Stimulated activated CD8-positive, alpha-beta memory T cell treated with anti-CD3 and anti-CD28 coated beads, Interleukin-7, amount 100 ng/mL, for 1 hour (primary cell): ENCODE measurements at places on chromosomes 12 and 14.

DNA sequence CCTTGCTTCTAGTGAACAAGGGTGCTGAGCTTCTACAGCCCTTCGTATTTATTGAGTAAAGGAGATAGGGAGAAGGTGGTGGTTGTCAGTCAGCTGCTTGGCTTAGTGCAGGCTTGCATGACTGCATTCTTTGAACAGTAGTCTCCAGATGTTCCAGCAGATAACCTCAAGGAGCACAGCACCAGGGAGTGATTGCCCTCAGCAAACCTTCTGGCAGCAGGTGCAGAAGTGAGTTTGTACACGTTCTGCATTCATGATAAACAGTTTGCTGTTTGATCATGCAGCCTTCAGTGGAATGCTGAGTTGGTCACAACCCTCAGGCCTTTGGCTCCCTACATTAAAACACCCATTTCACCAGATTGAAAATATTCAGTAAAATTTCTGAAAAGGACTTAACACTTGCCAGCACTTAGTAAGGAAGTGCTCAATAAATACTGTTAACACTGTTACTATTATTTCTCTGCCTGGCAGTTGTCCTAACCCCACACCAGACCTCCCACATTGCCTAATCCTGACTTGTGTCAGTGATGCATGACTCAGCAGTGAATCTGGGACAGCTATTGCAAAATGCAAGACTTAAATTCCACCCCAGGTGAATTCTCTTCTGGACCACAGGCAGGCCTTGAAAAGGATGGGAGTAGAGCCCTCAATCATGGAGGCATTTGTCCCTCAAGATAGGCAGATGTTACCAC is 18.9 kb upstream of the CARMIL3 start:
- DNase-seq = no peak

GRCh38 chr12:10497602-10498001 is 8.1 kb upstream of the EIF2S3B start:
- DNase-seq = peak; percentile 49

DNA sequence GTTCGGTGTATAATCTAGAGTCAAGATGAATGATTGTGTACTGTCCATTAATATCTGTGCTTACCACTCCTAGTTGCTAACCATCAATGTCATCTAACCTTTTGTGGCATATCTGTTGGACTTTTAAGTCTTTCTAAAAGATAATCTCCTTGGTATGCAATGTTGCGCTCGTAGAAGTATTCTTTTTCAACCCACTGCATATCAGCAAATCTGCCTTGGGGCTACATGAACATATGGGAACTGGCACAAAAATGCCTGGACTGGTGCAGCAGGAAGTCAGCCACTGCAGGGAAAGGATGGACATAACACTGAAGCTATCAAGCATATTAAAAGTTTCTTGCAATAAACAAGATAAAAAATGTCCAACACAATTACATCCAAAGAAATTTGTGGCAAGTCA is 124.3 kb upstream of the SLC38A4 start:
- no peak for DNase-seq

GRCh38 chr12:126685636-126686035 is 1581.3 kb upstream of the TMEM132C start:
- DNase-seq = no peak

GRCh38 chr12:51391283-51392123 is at the start of gene GALNT6:
GALNT6 (minus strand) TSS chr12:51391406; CDS start chr12:51379781, 11,625 bp downstream.
- DNase-seq = peak; percentile 52

- DNase-seq = no peak
Observed at GRCh38 chr14:54625112-54625511, 58.2 kb downstream of the SAMD4A start.

- no peak for DNase-seq
Observed at GRCh38 chr12:114911196-114911595, 227.2 kb upstream of the TBX3 start.

DNA sequence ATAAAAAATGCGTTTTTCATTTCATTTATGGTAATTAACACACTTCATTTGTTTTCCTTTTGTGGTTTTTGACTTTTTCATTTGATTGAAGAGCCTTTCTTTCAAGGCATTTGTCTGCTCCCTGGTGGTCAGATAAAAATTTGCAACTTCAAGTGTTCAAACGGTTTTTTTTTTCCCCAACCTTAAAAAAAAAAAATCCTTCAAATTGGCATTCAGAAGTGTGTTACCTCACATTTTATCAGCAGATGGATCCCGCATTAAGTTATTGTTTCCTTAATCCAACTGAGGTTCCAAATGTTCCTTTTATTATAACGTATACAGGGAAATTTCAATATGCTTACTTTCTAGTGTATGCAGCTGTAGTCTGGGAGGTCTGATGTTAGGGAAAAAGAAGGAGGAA is 47.2 kb downstream of the MYF5 start:
- DNase-seq = no peak

GRCh38 chr12:122009741-122010140 is 11.9 kb upstream of the BCL7A start:
- DNase-seq = no peak

- no peak for DNase-seq
Observed at GRCh38 chr12:3810016-3810370, 57.1 kb upstream of the CRACR2A start.
